ENCODE measurements at places on chromosomes 13 and 19.

GRCh38 chr13:61142506-61142905 is 273.1 kb downstream of the PCDH20 start:
- DNase-seq: no peak

DNA sequence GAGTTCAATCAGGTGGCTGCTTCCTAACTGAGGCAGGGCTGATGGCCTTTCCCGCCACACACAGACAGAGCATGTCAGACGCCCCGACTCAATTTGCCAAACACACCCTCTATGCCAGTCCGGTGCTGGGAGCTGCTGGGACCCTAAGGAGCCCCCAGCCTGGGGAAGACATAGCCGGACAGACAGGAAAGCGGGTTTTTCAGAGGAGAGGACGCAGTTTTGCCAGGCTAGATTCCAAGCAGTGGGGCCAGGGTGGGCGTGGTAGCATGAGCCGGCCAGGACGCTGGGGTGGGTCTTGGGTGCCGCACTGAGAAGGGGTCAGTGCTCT is 19.8 kb downstream of the MAST3 start:
- no peak for DNase-seq

GRCh38 chr13:23690668-23691067 is 120.5 kb downstream of the TNFRSF19 start:
- DNase-seq: no peak

DNA sequence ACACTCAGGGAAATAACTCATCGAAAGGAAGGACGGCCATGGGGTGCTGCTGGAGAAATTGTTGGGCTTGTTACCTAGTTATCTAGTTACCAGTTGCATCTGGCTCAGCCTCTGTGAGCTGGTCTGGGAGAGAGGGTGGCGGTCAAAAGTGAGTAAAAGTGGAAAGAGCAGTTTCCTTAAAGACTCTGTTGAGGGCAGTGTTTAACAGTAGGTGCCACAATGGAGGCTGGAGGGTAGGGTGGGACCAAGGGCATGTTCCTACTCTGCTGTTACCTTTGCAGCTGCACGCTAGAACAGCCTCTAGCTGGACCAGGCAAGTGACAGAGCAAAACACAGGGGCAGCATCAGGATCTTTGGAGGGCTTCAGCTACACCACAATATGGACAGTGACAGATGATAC is 228.8 kb upstream of the STARD13 start:
- no peak for DNase-seq

GRCh38 chr19:44737238-44738071 is 11.1 kb upstream of the BCL3 start:
- DNase-seq: no peak

- DNase-seq: no peak
Observed at GRCh38 chr13:45683701-45684100, 18.4 kb upstream of the CBY2 start.

DNA sequence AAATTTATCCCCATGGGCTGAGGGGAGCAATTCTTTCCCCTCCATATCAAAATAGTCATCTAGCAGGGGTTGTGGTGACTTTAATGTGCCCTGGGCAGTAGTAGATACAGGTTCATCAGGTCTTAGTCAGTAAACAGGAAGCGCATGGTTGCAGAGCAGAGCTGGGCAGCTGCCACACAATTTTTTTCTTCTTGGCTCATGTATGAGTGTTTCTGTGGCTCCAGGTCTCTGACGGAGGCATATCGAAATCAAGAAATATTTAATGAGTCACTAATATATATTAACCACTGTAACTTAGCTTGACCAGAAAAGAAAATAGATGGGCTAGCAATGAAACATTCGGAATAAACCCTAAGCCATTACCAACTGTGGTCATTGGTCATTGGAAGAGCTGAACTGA is 68.4 kb upstream of the UBL3 start:
- DNase-seq: no peak

DNA sequence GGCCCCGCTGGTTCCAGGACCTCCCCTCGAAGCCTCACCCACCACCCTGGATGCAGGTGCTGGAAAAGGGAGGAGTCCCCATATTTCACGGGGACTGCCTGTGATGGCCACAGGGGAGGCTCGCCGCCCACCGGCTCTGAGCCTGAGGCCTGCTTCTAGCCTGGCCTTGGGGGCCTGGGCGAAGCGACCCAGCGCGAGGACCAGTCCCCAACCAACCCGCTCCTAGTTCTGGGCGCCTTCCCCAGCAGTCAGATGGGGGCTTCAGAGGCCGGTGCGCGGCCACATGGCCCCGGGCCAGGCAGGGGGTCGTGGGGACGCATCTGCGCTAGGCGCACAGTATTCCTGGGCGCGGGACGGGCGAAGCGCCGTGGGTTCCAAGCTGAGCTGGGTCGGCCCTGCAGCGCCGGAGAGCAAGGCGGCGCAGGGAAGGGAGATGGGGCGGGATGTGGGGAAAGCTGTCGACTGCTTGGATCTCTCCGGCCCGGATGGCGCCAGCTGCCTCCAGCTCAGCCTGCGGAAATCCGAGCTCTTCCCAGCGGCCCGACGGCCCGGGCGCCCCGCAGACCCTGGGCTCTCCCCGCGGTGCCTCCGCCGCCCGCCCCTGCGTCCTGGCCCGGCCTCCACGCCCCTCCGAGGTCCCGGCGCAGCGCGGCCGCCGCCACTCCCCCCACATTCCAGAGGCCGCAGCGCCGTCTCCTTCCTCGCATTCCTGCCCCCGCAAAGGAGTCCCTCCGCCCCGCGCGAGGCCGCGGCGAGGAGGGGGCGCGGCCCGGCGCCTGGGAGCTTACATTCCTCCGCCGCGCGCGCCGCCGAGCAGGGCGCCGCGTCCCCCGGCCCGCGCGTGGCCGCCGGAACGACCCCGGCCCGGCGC is at the start of gene WTIP:
TSS of gene WTIP (plus strand) at position 788 of the 871 bp plus-strand sequence. CDS start 217 bp downstream, outside the sequence.
- DNase-seq: no peak

- no peak for DNase-seq
Observed at GRCh38 chr13:36377826-36378468, 31.8 kb upstream of the SPART start.

DNA sequence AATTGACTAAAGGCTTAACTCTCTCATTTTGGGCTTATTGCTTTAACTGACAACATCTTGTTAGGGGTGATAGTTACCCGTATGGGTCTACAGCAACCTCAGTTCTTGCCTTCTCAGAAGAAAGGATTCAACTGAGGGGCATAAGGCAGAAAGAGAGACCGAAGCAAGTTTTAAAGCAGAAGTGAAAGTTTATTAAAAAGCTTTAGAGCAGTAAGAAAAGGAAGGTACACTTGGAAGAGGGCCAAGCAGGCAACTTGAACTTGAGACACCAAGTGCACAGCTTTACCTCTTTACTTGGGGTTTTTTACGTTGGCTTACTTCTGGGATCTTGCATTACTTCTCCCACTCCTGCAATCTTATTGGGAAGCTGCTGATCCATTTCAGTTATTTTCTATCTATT is 246.9 kb upstream of the PRR20A start:
- no peak for DNase-seq

GRCh38 chr13:97758317-97758716 is 195.2 kb upstream of the IPO5 start:
- DNase-seq: no peak

GRCh38 chr13:26327940-26328725 is 74.2 kb downstream of the CDK8 start:
- DNase-seq: no peak

- no peak for DNase-seq
Observed at GRCh38 chr19:47228168-47228936, 2.6 kb downstream of the BBC3 start.

- no peak for DNase-seq
Observed at GRCh38 chr13:18949970-18950369, 231.7 kb downstream of the TUBA3C start.

- DNase-seq: no peak
Observed at GRCh38 chr19:4362101-4362828, 18.9 kb downstream of the MPND start.

DNA sequence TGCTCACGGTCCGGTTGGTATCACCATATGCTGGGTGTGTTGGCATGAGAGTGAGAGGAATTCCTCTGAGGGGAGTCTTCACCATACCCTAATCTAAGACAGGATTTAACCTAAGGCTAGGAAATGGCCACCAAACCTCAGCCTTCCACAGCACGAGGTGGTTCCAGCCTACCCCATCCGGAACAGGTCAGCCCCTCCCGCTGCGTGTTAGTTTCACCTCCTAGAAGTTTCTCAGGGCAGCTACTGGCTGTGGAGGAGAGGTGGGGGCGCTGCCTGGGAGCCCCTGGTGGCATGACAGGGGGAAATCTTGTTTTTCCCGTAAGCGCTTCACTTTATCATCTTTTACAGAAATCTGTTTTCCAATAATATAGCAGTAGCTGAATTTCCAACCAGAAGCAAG is 55.1 kb downstream of the RGCC start:
- no peak for DNase-seq

GRCh38 chr13:36475468-36475867 is 43.2 kb downstream of the CCNA1 start:
- DNase-seq: no peak

- no peak for DNase-seq
Observed at GRCh38 chr19:47450478-47450877, 21.2 kb downstream of the SLC8A2 start.

DNA sequence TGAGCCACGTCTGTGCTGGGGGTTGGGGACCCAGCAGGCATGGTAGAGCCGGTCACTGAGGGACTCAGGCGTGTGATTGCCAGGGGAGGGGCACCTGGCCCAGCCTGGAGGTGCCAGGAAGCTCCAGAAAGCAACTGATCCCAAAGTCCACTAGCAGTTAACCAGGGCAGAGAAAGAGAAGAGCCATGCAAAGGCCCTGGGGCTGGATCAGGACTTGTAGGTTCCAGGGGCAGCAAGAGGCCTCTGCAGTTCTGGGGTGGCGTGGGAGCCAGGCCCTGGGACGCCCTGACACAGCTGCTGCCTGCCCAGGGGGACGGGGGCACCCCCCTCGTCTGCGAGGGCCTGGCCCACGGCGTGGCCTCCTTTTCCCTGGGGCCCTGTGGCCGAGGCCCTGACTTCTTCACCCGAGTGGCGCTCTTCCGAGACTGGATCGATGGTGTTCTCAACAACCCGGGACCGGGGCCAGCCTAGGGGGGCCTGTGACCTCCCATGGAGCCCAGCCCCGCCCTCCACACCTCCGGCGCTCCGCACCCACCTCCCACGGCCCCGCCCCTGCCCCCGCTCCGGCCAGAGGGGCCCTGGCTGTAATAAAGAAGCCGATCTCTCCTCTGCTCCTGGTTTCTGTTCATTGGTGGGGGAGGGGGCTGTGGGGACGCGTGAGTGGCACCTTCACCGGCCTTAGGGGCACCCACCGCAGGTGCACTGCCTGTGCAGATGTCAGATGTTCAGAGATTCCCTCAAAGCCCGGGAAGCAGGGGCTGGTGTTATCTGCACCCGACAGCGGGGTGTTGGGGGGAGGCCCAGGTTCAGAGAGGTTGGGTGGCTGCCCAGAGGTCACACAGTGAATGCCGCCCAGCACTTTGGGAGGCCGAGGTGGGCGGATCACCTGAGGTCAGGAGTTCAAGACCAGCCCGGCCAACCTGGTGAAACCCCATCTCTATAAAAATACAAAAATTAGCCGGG is 4.1 kb downstream of the AZU1 start:
- DNase-seq: no peak

- DNase-seq: no peak
Observed at GRCh38 chr19:46585539-46585938, 15.6 kb upstream of the CALM3 start.

- no peak for DNase-seq
Observed at GRCh38 chr13:84279166-84279565, 396.9 kb upstream of the SLITRK1 start.

- DNase-seq: no peak
Observed at GRCh38 chr13:86082121-86082520, 282.9 kb upstream of the SLITRK6 start.

DNA sequence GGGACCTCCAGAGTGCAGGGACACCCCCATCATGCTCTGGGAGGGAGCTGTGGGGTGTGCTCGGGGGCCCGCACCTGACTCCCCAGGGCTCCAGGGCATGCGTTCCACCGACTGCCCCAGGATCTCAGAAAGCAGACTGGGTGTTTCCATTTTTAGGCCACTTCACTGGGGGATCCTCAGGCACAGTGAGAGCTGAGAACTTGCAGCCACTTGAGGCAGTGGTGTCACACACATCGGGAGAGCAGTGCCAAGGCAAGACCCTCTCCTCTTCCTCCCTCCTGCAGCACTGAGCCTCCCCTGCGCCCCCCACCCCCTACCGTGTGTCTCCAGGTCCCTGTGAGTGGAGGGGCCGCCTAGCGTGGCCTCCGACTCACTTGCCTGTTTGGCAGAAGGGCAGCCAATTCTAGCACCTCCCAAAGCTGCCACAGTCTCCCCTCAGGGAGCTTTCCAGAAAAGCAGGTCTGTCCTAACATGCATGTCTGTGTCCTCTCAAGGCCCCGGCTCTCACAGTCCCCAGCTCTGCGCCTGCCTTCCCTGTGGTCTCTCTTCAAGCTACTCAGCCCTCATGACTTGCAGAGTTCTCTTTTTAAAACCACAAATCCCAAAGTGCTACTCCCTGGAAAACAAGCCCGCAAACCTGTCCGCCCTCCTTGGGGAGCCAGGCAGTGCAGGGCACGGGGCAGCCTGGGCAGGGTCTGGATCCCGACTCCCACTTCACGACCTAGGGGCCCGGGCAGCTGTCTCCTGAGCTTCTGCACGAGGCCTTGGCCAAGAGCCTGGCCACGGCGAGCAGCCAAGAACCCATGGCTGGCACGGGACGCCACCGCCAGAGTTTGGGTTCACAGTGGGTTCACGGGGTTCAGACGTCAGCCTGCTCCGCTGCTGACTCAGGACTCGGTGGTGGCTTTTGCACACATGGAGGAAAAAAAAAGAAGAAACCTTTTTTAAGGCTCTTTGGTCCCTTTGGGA is 94.1 kb downstream of the STK24 start:
- no peak for DNase-seq

All from SHP77 treated with DMSO at 0.1 percent for 48 hours (cell line).